NCI-H226 (cell line): ENCODE measurements at places on chromosomes 6 and 20.
A peak's percentile ranks its signal among the peaks of the same experiment; 100 is the strongest.

DNA sequence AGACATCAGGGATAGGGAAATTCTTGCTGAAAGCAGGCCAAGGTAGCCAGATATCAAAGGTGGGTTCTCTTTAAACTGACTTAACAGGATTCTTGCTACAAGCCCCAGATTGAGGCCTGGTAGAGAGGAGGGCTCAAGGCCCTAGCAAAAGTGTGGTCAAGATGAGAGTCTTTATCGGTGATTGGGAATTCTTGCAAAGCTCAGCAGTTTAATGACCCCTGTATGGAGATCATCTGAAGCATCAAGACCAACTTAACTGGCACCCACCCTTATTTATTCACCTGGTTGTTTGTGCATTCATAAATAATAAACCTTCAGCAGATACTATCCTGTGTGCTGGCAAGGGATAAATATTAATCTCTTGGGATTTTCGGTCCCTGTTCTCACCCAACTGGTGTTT is 6.3 kb downstream of the FAM120B start:
- no peak for DNase-seq

DNA sequence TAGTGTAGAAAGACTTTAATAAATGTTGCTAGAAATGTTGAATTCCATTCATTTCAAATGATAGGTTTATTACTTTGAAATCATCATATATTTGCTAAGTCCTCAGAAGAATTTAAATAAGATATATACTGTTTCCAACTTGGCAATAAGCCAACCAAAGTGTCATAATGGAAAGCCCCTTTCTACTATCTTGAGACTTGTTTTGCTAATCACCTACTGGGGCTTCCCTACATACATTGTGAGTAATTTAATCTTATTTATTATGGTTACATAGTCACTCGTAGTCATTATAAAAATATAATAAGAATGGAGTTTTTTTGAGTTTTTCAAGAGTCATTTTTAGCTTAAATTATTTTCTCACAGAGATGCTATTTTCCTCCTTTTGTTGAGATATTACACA is 20.7 kb downstream of the COL19A1 start:
- DNase-seq = no peak

DNA sequence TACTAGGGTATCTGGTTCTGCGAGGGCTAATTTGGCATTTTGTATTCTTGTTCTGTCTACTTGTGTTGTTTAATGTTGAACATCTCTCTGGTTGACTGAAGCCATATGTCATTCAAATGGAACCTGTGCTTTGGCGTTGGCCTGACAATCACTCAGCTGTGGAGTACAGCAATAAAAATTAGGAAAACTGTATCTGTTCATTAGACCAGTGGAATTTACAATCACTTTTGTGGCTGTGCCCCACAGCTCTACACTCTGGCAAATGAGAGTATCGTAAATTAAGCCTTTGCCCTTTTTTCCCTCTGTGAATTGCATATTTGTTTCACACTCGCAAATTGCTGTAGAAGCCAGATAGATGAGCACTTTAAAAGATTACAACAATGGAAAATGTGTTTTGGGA is 102.0 kb downstream of the ARID1B start:
- DNase-seq = no peak

DNA sequence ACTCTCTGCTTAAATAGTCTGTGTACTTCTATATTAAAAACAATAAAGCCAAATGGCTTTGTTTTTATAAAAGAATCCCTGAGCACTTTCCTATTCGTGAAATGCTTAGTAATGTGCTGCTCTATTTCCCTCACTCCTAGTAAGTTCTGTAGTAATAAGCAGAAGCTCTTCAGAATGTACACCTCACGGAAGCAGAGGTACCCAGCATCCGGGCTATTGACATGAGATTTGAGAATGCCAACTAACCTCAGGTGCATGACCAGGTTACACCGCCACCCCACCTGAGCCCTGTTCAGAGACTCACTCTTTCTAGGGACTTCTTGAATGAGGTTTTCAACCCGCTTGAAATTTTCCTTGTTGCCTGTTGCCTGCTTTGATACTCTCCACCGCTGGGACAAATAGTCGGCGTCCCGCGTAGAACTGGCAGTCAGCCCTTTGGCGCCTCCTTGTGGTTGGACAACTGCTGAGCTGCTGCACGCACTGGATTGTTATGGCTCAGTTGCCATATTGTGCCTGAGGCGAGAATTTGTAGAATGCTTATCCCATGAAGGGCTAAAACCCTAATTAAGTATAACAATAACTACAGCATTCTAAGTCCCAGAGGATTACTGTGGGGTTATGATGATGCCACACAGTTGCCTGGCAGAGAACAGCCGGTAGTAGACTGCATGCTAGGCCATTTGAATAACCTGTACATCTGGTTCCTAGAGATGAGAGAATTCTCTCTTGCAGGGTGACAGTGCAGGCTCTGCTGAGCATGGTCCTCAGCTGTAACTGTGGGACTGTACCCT is 95.4 kb downstream of the KHDC1L start:
- DNase-seq = peak; percentile 62

GRCh38 chr6:3849681-3850450 is 693 bp downstream of the FAM50B start:
- DNase-seq = no peak

DNA sequence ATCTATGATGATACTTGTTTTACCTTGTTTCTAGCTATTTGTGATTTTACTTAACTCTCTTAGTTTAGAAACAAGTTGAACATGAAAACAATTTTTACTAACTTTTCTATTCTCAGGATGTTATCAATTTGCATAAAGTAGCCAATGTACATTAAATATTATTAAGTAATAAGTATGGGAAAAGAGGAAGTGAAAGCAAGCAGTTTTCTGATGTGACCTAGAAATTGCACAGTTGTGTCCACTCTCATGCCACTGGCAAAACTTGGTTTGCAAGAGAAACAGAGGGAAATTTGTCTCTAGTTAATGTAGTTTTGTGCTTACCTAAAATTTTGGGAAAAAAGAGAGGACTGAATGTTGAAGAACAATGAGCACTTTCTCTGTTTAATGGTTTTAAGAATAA is 19.2 kb upstream of the TSPYL1 start:
- no peak for DNase-seq
